Fibroblast of skin of left quadriceps (primary cell): ENCODE measurements at places on chromosomes 3 and 15.

DNA sequence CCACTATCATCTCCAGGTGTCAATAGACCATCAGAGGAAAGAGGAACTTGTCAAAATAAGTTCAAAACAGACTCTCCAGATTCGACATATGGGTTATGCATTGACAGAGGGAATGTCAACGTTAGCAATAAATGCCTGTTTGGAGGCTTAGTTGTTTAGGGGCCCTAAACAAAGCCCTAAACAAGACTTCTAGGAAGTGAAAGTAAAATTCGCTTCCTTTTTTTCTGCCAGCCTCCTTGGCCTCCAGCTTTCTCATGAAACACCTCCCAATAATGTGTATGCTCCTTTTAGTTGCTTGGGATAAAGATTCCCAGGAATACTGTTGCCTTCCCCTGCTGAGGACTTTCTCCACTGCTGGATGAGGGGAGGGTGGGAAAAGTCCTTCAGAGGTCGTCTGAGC, 70.9 kb upstream of the ARNT2 start:
- DNase-seq = no peak

DNA sequence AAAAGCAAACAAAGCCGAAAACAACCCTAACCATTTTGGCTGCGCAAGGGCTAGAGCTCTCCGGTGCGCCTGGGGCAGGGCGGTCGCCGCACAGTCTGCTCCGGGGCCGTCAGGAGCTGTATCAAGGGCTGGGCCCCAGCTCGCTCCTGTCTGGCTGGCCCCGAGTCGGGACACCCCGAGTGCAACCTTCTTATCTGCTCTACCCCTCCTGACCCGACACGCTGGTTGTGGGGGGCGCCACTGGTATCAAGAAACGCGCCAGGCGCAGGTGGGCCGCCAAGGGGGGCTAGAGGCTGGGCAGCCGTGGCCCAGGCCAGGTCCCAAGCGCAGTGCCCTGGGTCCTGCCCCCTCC, 36.0 kb downstream of the NR2F2 start:
- no peak for DNase-seq

DNA sequence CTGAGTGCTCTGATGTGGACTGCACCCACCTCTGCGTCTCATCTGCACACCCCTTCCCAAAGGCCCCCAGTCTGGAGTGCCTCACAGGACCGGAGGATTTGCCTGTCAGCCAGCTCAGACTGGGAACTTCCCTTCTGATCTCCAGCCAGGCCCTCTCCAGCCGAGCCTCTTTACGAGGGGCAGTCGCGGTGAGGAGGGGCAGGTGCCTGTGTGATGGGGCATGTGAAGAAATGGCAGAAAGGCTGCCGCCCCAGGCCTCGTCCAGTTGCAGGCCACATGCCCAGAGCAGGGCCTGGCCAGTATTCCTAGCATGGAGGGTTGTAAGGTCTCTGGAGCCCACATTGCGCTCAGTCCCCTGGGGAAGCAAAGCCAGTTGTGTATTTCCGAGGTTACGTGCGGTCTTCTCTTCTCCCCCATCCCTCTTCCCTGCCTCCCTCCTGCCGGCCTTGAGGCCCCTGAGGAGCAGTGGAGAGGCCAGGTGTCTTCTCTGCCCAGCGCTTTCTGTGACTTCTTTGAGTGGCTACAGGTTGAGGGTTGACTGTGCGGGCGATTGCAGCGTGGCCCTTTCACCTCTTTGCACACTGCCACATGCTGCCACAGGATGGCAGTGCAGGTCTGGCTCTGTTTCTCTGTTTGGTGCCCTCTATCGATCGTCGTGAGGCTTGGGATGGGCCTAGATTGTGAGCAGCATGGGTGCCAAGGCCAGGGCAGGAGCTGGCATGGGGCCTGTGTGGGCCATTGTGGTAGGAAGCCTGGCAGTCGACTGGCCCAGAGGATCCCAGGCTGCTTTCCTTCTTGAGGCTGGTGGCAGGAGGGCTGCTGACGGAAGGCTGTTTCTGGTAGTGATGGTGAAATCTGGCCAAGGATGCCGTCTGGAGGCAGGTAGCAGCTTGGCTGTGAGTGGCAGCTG, 5.3 kb downstream of the CLK3 start:
- DNase-seq = no peak

- no peak for DNase-seq
These were observed 1.8 kb downstream of the ARNT2 start for GRCh38 chr15:80405970-80406369.

- DNase-seq = no peak
These were observed 69.1 kb downstream of the CHCHD6 start for GRCh38 chr3:126773167-126773566.

- DNase-seq = no peak
These were observed 55.9 kb downstream of the ALCAM start for GRCh38 chr3:105422645-105423044.

GRCh38 chr15:49082960-49083359, 36.7 kb upstream of the SECISBP2L start:
- DNase-seq = peak; percentile 76

DNA sequence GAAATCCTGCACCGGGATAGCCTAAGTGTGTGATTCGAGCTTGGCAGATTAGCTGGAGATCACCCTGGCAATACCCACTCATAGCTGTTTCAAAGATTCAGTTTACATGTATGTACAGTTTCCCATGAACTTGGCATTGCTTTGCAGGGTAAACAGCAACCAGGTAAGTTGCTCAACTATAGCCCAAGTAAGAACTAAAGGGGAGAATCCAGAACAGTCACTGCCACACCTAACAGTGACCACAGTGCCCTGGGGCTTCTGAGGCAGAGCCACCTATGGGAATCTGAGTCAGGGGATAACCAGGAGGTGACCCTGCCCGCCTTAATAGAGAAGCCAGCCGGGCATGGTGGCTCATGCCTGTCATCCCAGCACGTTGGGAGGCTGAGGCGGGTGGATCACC, 15.9 kb downstream of the CDAN1 start:
- no peak for DNase-seq

DNA sequence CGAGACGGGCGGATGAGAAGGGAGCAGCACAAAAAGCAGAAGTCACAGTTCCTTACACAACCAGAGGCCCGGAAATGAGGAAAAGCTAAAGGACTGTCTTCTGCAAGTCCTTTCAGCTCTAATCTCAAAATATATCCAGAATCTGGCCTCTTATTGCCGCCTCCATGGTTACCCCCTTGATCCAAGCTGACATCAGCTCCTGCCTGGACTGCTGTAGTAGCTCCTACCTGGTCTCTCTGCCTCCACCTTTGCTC, 324.0 kb upstream of the ROPN1 start:
- DNase-seq = no peak

DNA sequence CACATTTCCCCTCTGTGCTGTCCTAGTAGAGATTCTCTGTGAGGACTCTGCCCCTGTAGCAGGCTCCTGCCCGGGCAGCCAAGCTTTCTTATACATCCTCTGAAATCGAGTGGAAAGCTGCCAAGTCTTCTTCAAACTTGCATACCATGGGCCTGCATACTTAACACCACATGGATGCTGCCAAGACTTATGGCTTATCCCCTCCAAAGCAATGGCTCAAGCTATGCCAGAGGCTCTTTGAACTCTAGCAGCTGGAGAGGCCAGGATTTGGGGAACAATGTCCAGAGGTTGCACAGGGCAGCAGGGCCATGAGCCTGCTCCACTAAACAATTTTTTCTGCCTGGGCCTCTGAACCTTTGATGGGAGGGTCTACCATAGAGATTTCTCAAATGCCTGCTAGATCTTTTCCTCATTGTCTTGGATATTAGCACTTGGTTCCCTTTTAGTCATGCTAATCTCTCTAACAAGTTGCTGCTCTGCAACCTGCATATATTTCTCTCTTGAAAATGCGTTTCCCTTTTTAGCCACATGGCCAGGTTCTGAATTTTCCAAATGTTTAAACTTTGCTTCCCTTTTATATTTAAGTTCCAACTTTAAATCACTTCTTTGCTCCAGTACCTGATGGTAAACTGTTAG, 6.1 kb upstream of the PLSCR4 start:
- no peak for DNase-seq

DNA sequence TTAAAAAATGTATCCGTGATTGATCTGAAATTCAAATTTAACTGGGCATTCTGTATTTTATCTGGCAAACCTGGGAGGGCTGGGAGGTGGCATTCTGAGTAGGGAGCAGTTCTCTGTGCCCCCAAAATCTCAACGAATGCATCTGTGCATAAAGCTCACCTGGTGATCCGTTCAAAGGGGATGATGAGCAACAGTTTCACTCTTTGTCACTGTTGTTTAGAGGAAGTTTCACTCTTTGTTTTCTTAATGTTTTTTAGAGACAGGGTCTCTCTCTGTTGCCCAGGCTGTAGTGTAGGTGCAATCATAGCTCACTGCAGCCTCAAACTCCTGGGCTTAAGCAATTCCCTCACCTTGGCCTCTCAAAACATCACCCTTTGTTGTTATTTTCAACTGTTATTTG, 186.7 kb downstream of the SSR3 start:
- DNase-seq = no peak

GRCh38 chr3:128235207-128235926, 82.1 kb downstream of the EEFSEC start:
- no peak for DNase-seq

DNA sequence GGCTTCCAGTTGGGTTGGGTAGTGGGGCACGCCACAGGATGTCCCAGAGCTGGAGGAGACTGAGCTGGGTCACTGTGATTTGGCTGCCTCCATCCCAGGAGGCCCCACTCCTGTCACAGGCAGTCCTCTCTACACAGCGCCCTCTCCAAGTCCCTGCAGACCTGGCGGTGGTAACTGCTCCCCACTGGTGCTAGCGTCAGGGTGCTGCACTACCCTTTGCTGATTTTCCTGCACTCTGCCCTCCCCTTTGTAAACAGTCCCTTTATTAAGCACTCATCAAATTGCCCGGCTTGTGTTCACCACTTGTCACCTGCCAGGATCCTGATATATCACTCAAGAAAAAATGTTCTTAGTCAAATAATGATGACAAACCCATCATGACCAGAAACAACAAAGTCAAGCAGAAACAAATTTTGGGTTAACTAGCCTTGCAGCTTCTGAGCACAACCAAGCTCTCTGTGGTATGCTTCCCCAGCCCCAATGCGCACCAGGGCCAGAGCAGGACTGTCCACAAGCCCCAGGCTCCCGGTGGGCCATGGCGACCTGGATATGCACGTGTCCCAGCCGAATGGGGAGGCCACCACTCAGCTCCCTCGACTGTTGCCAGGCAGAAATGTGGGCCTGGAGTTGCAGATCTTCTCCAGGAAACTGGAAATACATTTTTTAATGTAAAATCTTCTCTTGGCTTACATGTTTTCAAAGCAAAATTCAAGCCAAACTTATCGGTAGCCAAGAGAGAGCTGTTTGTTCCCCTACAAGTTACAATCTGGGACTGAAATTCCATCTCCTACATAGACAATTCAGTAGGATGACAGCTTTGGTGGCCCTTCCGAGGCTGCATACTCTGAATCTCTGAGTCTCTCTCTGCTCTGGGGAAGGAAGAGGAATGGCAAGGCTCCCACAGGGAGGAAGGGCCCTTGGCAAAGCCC, 24.5 kb downstream of the MEGF11 start:
- no peak for DNase-seq

- no peak for DNase-seq
These were observed 295.2 kb upstream of the WNT5A start for GRCh38 chr3:55782351-55782750.

DNA sequence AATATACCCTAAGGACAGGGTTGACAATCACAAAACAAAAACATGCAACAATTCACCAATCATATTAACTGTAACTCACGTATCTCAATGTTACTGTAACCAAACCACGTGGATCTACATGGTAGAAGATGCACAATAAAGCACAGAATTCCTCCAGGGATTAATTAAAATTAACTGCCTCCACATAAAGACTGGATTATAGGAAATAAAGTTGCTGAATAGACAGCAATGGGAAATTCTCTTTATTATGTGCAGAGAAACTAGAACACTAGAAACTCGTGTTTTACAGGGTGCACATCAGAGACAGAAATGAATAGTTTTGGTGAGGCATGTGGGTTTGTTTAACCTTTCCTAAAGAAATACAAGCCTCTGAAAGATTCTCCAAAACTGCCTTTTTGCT, 696.3 kb downstream of the EPHA3 start:
- no peak for DNase-seq

GRCh38 chr3:194485468-194485880, 1.3 kb downstream of the ATP13A3 start:
- no peak for DNase-seq

DNA sequence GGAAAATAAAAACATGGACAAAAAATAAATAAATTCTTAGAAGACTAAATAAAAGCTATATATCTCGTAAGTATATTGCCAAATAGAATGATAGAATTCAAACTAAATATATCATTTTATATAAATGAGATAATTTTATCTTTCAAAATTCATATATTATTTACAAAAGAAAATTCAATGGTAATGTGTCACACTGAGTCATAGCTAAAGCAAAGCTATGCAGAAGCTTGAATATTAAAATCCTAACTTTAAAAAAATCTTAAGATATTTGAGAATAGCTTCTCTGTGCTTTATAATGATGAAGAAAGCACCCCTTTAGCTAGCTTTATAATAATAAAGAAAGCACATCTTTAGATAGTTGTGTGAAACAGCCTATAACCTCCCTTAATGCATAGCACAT, 1010.8 kb downstream of the OTOL1 start:
- no peak for DNase-seq

GRCh38 chr3:150543531-150543930, 2.8 kb downstream of the SERP1 start:
- DNase-seq = no peak

GRCh38 chr15:28942046-28942445, 56.3 kb downstream of the APBA2 start:
- DNase-seq = no peak

DNA sequence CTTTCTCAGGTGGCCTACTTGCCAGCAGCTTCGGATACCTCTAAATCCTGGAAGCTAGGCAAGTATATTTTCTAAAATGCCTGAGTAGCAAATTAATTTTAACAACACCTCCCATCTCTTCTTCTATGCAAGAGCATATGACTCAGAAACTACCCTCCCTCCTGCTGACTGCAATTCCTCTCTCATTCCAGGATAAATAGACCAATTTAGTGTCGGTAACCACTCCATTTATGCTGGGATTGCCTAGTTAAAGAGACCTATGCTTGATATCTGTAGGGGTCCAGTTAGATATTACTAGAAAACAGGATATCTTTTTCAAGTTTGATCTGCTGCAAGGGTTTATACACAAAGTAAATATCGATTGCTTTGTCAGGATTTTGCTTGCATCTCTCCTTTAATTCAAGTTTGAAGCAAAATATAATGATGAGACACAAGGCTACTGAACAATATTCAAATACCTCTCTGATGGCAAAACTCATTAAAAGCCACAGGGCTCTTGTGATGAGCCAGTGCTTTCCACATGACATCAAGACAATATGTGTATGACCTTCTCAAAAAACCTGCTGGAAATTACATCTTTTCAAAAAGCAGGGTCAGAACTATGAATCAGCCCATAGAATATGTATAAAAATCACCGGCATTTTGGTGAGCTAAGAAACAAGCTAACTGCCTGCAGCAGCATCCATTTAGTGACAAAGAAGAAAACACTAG, 491.6 kb upstream of the NECTIN3 start:
- DNase-seq = peak; percentile 37

- no peak for DNase-seq
These were observed 4.3 kb downstream of the ISL2 start for GRCh38 chr15:76340803-76341365.
